ENCODE measurements at places on chromosomes 5 and 9.

DNA sequence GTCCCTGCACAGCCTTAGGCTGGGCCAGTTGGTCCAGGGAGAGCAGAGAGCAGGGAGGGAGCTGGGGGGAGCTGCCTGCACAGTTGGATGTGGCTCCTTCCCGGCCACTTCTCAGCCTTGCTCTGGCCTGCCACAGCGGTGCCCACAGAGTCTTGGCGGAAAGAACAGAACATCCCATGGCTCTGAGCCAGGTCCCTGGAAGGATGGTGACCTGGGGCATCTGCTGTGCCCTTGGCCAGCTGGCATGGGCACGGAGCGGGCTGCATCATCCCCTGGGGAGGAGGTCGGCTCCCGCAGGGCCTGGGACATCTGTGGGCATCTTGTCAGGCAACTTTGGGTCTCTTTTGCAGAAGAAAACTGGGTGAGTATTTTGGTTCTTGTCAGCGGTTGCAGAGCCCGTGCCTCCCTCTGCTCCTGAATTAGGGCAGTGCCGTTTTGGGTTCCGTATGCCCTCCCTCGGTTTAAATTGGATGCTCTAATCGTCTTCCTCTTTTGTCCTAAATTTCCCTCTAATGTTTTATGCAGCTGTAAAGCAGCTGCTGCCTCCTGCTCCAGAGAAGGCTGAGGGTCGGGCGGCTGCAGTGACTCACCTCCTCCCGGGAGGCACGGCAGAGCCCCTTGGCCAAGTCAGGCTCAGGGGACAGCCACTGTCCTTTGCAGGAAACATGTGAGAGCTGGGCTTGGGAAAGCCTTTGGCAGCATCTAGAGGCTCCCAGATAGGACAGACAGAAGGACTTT lies 10.5 kb upstream of the NACC2 start:
- DNase-seq: no peak

GRCh38 chr5:178078197-178079010 lies 34.9 kb upstream of the N4BP3 start:
- no peak for DNase-seq

DNA sequence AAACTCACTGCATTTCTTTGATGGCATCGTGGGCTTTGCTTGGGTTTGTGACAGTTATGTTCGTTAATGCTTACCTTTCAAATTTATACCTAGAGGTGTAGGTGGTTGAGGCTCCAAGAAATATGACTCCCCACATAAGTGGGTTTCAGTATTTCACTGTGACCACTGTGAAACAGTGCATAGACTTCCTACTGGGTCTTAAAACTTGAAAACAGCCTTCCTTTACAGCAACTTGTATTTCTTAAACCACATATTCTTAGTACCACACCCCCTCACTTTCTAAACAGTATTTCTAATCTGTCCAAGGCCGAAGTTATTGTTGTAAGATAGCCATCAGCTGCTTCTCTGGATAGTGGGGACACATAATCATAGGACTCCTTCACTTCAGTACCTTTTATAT lies 48.3 kb downstream of the TMEFF1 start:
- DNase-seq: no peak

GRCh38 chr9:18759827-18760226 lies 273.2 kb downstream of the SAXO1 start:
- DNase-seq: no peak

GRCh38 chr5:6721442-6721841 lies 8.2 kb downstream of the TENT4A start:
- DNase-seq: no peak

- DNase-seq: peak; percentile 54
These were observed 22.1 kb upstream of the STXBP1 start for GRCh38 chr9:127589955-127590370.

GRCh38 chr9:86449246-86449645 lies 95.0 kb upstream of the TUT7 start:
- DNase-seq: no peak

- DNase-seq: peak; percentile 77
These were observed 71.9 kb downstream of the MVB12B start for GRCh38 chr9:126398403-126399058.

DNA sequence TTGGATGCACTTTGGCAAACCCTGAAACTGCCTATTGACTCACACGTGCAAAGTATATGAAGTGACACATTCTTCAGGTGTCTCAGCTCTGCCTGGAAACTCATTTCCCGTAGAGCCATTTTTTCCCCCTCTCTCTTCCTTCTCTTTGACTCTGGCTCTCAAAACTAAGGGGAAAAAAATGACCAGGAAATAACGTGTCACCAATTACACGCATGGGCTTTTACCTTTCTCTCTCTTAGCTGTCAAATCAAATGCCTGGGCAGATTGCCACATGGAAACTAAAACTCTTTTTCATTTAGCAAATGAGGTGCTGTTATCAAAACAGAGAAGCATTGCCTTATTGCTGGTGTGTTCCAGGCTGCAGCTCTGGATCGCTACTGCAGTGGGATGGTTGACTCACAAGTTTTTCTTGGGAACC lies 18.3 kb upstream of the IFNK start:
- DNase-seq: no peak

GRCh38 chr9:134811673-134812342 lies 68.8 kb upstream of the FCN2 start:
- no peak for DNase-seq

DNA sequence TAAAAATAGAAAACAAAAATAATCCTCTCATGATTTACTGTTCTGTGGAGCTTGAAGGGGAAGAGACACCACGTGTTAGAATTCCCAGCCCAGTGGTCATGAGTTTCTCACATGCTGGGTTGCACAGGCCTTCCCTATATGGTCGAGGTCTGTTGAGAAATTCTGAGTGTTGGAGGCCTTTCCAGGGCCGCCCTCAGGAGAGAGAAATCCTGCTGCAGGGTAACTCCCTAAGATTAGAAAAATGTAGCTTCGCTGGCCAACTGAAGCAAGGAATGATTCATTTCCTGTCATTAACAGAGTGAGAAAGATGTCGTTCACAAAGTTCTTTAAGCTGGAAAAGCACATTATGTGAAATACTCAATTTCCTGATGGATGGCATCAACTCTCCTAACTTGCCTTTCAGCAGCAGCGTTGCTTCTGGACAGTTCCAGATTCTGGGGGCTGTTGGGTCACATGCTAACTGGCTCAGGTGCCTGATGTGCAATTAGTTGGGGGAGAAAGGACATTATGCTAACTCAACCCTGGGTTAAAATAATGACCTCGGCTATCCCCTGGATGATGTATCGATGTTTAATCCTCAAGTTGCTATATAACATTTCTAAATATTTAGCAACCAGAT lies 104.8 kb upstream of the CD180 start:
- no peak for DNase-seq

DNA sequence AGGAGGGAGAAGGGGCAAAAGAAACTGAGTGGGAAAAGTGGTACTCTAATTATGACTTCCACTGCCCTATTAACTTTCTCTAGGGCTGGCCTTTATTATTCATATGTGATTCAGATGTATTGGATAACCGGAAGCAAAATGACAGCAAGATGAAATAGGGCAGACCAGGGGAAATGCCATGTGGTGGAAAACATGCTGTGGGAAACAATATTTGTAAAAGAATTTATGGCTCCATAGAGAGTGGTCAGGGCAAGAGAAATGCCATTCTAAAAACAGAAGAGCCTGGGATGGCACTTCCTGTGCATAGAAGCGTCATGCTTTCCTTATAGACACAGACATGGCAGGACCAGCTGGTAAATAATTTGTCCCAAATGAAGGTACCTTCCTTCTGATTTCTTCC lies 67.7 kb downstream of the MEGF10 start:
- no peak for DNase-seq

DNA sequence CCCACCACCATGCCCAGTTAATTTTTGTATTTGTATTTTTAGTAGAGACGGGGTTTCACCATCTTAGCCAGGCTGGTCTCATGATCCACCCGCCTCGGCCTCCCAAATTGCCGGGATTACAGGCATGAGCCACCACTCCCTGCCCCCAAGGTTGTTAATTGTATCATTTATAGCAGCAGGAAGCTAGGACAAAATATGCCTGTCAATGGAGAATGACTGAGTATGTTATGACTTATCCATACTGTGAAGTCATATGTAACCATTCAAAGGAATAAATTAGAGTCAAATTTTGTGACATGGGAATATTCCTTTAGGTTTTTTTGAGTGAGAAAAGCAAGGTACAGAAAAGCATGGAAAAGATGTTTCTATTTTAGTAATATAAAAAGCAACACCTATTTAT lies 3.9 kb upstream of the DAB2 start:
- no peak for DNase-seq

GRCh38 chr5:15959370-15960164 lies 220.0 kb downstream of the MARCHF11 start:
- DNase-seq: no peak

DNA sequence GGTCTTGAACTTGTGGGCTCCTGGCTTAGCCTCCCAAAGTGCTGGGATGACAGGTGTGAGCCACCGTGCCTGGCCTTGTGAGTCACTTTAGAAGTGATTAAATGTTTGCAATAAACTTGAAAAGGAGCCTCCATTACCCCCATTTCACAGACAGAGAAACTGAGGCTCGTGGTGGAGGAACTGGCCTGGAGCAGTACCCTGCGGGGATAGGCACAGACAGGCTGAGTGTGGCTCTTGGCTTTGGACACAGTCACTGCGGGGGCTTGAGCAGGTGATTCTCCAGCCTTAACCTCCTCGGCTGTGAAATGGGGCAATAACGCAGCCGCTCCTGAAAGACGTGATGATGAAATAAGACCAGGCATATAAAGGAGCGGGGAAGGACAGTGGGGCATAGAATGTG lies 40.9 kb upstream of the IER5L start:
- DNase-seq: no peak

- no peak for DNase-seq
These were observed 434.7 kb upstream of the DMAC1 start for GRCh38 chr9:8234316-8234715.

DNA sequence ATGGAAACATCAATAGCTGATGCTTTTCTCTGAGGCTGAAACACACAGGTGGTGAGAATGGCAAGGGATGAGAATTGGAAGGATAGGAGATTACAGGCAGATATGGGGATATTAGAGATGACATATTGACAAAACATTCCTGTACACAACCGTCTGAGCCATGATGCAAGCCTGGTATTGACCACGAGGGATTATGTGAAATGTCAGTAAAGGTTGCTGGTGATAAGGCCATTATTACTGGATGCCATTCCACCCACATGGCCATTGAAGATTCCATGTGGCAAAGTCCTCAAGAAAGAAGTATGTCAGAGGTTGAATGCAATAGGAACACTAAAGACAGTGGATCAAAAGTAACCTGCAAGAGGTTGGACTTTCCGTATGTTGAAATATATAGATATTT lies 15.7 kb downstream of the GRAMD2B start:
- DNase-seq: no peak

- DNase-seq: no peak
These were observed 80.6 kb upstream of the IRX4 start for GRCh38 chr5:1963358-1963757.

- DNase-seq: no peak
These were observed 497.6 kb upstream of the CD180 start for GRCh38 chr5:67693956-67694809.

DNA sequence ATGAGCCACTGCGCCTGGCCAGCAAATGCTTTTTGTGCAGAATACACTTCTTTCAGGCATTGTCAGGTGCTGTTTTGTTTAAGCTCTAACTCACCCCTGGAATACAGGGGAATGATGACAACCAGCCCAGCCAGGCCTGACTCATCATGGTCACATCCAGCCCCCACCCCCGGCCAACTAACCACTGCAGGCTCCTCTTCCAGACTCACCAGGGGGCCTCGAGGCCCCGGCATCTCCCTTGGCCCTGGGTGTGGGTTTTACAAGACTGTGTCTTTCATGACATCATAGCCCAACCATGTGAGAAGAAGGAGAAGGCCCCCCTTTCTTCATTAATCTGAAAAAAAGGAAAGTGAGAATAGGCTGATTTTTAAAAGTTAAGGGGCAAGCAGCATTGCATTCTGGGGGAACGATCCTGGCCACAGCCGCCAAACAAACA lies 35.5 kb downstream of the OLFML2A start:
- DNase-seq: no peak

Measured in activated naive CD4-positive, alpha-beta T cell treated with anti-CD3 and anti-CD28 coated beads, Interleukin-2, amount 10 ng/mL, durations not matched to agents 7 days and 5 days (primary cell).